Caudate nucleus (tissue), 63 donors: ENCODE measurements at places on chromosomes 2 and 18.

DNA sequence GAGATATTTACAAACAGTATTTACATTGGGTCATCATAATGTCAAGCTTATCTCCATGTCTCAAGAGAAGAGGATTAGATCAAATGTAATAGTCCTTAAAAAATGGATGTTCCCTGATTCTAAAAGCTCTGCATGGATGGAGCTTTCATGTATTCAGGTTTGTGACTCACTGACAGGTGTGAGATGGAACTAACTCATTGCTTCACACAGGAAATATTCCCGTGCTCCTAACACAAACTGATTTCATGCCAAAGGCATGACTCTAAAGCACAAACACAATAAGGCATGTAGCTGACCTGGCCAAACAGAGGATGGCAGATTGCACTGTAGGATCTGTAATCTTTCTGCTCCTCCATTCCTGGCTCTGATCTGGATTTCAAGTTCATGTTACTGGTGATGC, 110.0 kb downstream of the ALK start:
- no peak for DNase-seq

DNA sequence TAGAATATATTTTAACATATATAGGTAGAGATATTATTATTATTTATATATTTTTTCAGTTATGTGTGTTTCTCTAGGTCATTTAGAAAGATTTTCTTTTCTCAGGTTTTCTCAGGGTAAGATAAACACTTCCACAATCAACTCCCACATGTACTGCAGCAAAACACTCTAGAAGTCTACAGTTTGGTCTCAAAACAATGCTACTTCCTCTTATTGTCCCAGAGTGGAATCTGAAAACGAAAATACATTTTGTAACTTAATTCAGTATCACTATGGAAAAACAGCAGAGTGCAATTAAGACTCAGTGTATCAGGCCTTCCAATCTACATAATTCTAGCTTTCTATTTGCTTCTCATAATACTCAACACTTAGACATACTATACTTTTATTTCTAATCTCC, 190.1 kb upstream of the SLC35G4 start:
- no peak for DNase-seq

GRCh38 chr2:105862843-105863242, 118.1 kb downstream of the NCK2 start:
- no peak for DNase-seq

GRCh38 chr2:172079838-172080640, 5.3 kb upstream of the DLX1 start:
- DNase-seq: no peak

DNA sequence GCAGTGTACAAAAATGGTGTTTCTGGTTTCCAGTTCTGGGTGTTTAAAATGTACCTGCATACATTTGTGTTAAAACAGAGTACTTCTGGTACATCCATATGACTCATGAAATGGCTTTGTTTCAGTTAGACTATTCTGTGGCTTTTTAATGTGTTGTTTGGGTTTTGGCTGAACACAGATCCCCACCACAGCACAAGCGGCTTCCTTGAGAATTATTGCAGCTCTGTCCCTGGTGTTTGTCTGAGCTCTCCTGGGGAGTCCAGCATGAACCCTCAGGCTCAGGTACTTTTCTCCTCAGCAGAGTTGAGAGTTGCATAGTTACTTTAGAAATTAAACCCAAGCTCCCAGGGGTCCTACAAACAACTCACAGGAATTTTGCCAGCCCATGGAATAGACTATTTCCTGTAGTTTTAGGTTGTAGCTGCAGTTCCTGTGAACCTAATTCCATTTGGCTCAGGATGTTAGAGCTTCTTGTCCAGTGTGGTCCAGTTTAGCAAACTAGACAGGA, 64.8 kb upstream of the EML6 start:
- no peak for DNase-seq

- DNase-seq: no peak
These were observed 19.8 kb upstream of the PLEK start for GRCh38 chr2:68345129-68345875.

- no peak for DNase-seq
These were observed 233.1 kb upstream of the POU3F3 start for GRCh38 chr2:104620801-104621200.

DNA sequence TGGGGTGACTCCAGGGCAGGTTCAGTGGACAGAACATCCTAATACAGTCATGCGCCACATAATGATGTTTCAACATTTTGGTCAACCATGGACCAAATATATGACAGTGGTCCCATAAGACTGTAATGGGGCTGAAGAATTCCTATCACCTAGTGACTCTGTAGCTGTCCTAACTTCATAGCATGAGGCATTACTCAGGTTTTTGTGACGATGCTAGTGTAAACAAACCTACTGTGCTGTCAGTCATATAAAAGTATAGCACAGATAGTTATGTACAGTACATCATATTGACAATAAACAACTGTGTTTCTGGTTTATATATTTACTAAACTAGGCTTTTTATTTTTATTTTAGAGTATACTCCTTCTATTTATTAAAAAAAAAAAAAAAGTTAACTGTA, 87.1 kb downstream of the CACNB4 start:
- no peak for DNase-seq

DNA sequence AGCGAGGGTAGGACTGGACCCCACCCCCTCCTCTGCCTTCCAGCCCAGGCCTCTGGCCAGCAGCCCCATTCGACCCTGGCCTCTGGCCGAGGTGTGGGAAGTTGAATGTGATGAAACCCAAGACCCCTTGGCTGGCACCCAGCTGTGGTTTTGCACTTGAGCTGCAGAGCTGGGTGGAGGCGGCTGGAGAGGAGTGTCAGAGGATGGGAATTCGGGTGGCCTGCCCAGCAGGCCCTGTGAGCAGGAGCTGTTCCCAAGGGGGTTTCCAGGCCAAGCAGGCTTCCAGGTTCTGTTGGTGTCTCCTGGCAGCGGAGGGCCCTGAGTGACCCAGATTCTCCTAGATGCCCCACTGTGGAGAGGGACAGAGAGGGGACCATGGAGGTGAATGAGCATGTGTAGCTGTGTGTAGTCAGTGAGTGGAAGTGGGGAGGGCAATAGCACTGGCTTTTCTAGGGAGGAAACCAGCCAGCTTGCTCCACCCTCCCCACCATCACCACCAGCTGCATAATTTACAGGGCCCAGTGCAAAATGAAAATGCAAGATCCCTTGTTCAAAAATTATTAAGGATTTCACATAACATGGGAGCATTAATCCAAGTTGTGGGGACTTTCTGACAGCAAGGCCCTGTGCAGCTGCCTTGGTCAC, 172.2 kb upstream of the HAAO start:
- no peak for DNase-seq

DNA sequence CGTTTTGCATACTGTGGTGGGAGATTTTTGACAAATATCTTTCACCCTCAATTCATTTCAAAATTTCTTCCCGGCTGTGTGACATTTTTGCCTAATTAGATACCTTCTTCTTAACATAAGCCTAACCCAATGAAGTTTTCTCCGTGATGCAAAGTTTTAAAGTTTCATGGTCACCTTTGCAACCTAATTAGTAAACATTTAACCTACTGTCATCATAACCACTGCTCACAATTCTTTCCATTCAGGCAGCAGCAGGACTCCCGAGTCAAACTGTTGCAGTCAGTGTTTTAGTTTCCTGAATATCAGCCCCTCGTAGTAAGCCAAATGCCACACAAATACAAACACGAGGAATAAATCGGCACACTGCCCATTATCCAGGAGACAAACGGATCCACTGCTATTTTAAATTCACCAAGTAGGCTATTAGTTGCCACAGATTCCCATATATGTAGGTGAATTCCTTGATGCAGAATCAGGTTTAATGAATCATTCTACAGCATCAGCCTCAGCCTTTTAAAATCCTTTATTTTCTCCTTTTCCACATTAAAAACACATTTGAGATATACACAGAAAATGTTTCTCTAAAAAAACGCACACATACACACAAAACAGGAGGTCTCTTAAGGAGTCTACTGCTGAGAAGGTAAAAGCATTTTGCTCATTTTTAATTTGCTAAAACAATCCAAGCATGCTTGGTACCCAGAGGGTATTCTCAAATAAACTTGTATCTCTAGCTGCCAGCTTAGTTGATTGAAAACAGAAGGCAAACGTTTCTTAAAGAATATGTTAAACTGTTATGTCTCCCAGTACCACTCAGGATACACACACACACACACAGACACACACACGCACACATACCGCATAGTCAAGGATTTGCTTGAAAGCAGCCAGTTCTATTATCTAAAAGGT, 106.5 kb upstream of the KCTD1 start:
- DNase-seq: no peak

DNA sequence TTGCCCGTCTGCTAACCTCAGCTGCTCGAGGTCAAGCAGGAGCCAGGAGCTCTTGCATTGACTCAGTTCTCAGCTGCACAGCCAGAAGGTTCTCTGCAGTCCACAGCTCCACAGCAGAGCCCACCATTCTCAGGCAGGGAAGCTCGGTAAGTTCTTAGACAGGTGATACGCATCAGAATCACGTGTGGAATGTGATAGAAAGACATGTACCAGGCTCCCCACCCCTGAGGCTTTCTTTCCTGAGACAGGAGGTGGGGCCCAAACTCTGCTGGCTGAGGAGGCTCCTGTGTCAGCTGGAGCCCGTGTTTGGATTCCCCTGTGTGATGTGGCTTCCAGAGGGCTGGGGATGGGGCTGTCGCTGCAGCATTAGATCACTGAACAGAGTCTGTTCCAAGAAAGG, 28.0 kb downstream of the DIPK1C start:
- no peak for DNase-seq

- DNase-seq: no peak
These were observed 71.3 kb upstream of the FN1 start for GRCh38 chr2:215507136-215507535.

- DNase-seq: no peak
These were observed 6.7 kb upstream of the SDC1 start for GRCh38 chr2:20231598-20232026.

DNA sequence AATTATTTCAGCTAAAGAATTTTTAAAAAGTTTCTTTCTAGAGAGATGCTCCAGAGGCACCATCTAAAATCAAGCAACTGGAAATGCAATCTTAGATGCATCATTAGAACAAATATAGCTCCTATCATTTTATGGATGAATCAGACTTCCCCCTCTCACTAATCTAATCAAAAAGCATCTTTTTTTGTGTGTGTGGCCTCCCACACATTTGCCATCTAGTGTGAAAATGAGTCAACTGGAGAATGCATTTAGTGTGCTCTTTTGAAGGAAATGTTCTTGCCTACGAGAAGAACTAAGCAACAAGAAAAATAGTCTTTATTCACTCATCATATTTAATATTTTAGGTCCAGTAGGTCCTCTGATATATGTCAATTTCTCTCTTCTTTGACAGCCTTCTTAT, 39.5 kb upstream of the FIGN start:
- no peak for DNase-seq

DNA sequence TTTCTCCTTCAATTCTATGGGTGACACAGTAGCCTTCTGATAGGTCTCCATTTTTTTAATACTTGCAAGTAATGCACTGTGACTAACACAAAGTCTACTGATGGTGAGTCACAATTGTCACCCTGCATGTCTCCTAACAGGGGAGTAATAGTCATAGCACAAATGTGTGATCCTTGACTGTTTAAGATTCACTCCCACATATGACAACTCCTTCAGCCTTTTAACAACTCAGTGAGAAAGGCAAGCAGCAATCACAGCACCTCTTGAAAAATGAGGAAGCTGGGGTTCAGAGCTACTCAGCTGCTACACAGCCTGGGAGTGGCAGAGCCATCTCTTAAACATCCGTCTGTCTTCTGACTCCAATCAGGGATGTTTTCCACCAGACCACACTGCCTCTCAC, 63.8 kb downstream of the EHD3 start:
- peak; percentile 25 for DNase-seq

- no peak for DNase-seq
These were observed 96.3 kb upstream of the TANK start for GRCh38 chr2:161063946-161064306.

GRCh38 chr18:6719910-6720683, 9.4 kb upstream of the ARHGAP28 start:
- no peak for DNase-seq

DNA sequence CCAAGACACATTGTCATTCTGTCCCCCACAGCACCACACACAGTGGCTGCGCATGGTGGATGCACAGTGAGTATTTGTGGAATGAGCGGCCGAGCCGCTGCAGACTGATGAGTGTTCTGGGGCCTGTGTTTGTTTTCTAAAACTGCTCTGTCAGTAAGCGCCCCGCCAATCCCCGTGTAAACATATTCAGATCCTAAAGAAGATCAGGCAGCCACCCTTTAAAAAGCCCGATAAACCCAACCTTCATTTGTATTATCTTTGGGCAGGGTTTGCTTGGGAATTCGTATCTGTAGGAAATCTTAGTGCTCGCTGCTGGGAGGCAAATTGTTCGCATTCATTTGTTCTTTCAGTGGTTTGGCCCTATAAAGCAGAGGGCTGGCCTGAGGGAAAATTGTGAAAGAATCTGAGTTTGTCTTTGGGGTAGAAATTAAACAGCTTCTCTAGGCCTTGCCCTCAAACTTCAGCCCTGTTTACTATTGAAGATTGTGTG, 68.6 kb downstream of the TGOLN2 start:
- DNase-seq: no peak

GRCh38 chr2:44894058-44894457, 47.4 kb upstream of the SIX3 start:
- no peak for DNase-seq

DNA sequence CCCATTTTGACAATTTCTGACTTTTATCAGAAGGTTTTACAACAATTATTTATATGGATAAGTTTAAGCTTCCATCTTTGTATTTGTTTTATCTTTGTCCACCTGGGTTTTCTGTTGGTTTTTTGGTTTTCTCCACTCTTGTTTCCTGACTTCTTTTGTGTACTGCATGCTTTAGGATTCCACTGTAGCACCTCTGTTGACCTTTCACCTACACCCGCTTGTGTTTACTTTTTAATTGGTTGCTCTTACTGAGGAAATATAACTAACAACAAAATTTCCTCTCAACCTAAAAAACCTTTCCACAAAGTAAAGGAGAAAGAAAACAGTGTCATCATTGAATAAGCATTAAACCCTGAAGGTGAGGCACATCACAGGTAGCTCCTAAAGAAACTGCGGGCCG, 39.8 kb upstream of the TTR start:
- DNase-seq: no peak

DNA sequence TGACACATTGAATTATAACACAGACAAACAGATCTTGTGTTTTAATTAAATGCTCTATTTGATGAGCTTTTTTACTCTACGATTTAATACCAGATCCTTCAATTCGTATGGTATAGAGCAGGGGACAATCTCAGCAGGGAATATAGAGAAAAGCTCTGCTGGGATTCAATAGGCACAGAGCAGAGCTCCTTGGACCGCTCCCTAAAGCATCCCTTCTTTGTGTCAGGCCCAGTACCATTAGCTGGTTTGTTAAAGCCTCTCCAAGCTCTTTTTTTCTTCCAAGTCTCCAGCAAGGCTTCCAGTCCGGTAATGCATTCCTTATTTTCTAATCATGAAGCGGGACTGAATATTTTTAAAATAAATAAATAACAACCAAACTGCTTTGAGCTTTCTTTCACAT, 466.0 kb downstream of the NR4A2 start:
- DNase-seq: no peak
